Activated CD4-positive, alpha-beta T cell treated with anti-CD3 and anti-CD28 coated beads, Interleukin-2, amount 10 ng/mL, durations not matched to agents 24 days and 14 days (primary cell): ENCODE measurements at places on chromosomes 13 and 19. TPM values are rescaled to one million over a fixed set of nuclear protein-coding genes. Genes with fewer than 3 reads are reported as not detected.

DNA sequence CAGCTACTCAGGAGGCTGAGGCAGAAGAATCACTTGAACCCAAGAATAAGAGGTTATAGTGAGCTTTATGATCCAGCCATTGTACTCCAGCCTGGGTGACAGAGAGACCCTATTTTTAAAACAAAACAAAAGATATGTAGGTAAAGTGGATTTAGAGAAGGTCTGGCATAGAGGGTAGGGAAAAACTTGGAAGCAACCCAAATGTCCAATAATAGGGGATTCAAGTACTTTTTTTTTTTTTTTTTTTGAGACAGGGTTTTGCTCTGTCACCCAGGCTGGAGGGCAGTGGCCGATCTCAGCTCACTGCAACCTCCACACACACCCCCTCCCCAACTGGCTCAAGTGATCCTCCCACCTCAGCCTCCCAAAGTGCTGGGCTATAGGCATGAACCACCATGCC, 5.8 kb upstream of the PAK4 start:
- no peak overlapping the region for H3K4me3 ChIP-seq
- peaks cover 7% of the 10 kb centered on the region for H3K27me3 ChIP-seq
- no peak overlapping the region for H3K27ac ChIP-seq
- peaks cover 8% of the 10 kb centered on the region for H3K4me1 ChIP-seq
- H3K36me3 ChIP-seq = no peaks in the 10 kb centered on the region

DNA sequence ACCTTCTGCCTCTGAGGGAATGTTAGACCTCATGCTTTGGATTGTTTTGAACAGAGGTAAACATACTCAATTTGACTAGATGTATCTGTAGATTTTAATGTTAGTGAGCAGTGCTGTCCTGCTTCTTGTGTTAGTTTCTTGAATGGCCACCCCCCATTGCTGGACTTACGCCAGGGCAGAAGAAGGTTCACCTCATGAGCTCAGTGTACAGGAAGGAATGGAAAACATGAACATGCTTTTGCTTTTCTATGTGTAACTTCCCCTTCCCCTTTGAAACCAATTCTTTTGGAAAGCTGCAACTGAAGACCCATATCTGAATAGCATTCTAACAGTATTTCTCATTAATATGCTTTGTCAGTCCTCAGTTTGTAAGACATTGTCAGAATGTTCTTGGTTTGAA, 32.3 kb downstream of the WASF3 start:
- H3K27ac ChIP-seq = no peak overlapping the region
- no peak overlapping the region for H3K4me3 ChIP-seq
- H3K27me3 ChIP-seq = peaks cover 23% of the 10 kb centered on the region
- no peaks in the 10 kb centered on the region for H3K36me3 ChIP-seq

The KIR3DL2 gene
- 0.47 and 0.52 TPM in 2 replicates for total RNA-seq

The ERFL gene
- 3.1 and 4.2 TPM in 2 replicates for total RNA-seq

DNA sequence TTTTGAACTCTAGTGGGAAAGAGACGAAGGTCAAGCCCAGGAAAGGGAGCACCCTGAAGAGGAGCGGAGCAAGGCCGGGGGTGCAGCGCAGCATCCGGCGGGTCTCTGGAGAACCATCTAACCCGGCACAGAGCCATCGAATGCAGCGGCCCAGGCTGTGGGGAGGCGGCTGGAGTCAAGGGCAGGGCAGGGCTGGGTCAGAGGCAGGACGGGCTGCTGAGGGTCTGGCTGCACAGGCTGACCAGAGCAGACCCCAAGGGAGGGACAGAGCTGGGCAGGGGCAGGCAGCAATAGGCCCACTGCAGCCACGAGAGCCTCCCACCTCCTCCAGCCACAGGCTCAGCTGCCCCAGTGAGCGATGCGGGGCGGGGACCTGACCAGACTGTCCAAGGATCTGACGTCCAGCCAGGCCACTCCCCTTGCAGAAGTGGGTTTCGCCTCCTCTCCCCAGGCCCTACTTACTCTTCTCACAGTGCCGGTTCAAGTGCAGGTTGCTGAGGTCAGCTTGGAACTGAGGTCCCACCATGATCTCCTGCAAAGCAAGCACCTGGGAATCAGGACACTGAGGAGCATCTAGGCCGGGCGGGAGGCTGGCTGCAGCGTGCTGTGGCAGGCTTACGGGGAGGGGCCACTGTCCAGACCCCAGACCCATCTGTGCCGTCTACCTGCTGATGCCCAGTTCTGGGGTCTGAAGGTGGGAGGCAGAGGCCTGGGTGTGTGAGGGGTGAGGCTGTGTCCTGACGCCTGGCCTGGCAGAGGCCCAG, 19.2 kb downstream of the MIER2 start:
- H3K36me3 ChIP-seq = peaks cover 55% of the 10 kb centered on the region
- no peaks in the 10 kb centered on the region for H3K27me3 ChIP-seq
- H3K27ac ChIP-seq = no peak overlapping the region
- H3K4me3 ChIP-seq = no peak overlapping the region

DNA sequence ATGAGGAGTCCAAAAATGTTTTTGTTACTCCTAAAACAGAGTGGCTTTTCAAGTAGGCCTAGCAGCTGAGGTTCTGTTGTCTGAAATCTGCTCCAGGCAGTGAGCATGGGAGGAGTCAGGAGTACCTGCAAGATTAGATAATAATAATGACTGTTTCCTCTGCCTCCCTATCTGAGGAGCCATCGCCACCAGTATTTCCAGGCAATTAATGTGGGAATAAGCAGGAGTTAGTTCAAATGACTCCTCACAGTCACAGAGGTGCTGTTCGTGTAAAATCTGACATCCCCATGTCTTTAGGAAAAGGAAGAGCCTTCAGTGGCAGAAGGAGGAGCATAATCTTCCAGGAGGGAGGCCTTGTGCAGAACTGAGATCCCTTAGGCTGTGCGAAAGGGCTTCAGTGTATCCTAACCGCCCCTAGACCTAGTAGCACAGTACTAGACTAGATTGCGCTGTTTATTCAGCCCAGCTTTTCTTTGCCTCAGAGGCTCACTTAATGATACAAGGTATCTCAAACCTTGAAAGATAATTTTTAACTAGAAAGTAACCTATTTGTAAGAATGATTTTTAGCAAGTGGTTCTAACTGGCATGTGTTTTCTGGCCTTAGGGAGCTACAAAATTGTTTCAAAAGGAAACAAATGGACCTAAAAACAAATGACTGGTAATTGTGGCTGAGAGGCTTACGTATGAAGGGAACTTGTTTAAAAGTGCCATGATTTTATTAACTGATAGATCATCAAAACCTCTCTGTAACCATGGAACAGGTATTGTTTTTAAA, 49.0 kb downstream of the FREM2 start:
- H3K27me3 ChIP-seq = peaks cover 3% of the 10 kb centered on the region
- no peaks in the 10 kb centered on the region for H3K4me1 ChIP-seq
- no peaks in the 10 kb centered on the region for H3K36me3 ChIP-seq
- H3K27ac ChIP-seq = no peak overlapping the region
- H3K4me3 ChIP-seq = no peak overlapping the region

The MAU2 gene
- total RNA-seq = 61.8 and 73.0 TPM in 2 replicates

- no peak within 1 kb of the TSS for H3K4me3 ChIP-seq
- no peak for DNase-seq
- no peak within 1 kb of the TSS for H3K27ac ChIP-seq
- no peaks in the 10 kb centered on the region for H3K4me1 ChIP-seq
- H3K27me3 ChIP-seq = peaks cover 50% of the 10 kb centered on the region
- no peaks in the 10 kb centered on the region for H3K36me3 ChIP-seq
These were observed at the start of gene HS6ST3 for GRCh38 chr13:96089749-96090239. TSS of gene HS6ST3 (plus strand) at chr13:96090107.

DNA sequence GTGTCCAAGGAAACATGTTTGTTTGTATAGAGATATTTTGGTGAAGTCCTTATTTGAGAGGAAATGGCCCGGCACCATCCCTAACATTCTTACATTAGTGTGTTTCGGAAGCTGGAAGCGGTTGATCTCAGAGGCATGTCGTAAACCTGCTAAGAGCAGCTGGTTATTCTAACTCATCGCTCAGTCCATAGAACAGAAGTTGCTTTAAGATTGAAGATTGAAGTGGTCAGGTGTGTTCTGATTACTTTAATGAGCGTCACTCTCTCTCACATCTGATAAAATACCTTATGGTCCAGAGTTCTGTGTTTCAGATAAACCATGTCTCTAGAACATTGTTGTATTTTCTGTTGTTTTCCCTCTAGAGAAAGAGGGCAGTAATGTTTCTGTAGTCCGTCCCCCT, 60.2 kb upstream of the FLT1 start:
- no peak overlapping the region for H3K27ac ChIP-seq
- H3K36me3 ChIP-seq = no peaks in the 10 kb centered on the region
- H3K4me3 ChIP-seq = no peak overlapping the region
- H3K27me3 ChIP-seq = peaks cover 3% of the 10 kb centered on the region
- no peak for DNase-seq
- H3K4me1 ChIP-seq = no peaks in the 10 kb centered on the region

The CGB5 gene
- total RNA-seq = not detected in 2 replicates

The CCNA1 gene
- 2.1 and 2.2 TPM in 2 replicates for total RNA-seq

DNA sequence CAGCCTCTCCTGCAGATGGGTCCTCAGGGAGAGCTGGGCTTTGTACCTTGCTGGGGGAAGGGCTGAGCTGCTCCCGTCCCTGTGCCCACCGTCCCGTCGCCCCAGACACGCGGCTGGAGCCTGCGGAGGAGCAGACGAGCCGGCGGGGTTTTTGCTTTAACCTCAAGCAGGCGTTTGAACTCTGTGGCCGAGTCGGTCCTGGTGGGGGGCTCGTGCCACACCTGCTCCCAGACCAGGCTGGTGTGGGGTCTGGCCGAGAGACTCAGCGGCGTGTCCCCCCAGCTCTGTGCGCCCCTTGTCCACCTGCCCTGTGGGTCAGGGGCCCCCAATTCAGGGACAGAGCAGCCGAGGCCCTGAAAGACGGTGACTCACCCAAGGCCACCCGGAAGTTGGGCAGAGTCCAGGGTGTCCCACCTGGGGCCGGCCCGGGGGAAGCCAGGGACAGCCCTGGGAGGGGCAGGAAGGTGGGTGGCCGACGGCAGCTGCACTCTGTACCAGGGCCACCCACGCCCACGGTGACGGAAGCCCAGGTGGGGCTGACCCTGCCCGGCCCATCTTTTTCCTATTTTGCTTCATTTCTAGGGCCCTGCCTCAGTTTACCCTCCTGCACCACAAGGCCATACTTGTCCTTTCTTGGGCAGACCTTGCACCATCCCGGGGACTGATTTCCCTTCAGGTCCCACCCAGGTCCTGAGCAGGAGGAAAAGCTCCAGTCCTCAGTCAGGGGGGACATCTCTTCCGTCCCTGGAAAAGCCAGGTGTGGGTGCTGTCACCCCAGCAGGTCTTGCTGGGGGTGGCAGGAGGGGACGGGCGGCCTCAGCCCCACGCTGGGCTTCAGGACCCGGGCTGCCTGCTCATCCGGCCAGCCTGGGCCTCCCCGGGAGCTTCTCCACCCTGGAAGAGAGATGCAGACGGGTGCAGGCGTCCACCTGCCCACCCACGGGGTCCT, 5.3 kb downstream of the EFNA2 start:
- no peak for DNase-seq
- H3K4me1 ChIP-seq = peaks cover 2% of the 10 kb centered on the region
- no peak overlapping the region for H3K27ac ChIP-seq
- no peaks in the 10 kb centered on the region for H3K36me3 ChIP-seq
- peaks cover 17% of the 10 kb centered on the region for H3K27me3 ChIP-seq

DNA sequence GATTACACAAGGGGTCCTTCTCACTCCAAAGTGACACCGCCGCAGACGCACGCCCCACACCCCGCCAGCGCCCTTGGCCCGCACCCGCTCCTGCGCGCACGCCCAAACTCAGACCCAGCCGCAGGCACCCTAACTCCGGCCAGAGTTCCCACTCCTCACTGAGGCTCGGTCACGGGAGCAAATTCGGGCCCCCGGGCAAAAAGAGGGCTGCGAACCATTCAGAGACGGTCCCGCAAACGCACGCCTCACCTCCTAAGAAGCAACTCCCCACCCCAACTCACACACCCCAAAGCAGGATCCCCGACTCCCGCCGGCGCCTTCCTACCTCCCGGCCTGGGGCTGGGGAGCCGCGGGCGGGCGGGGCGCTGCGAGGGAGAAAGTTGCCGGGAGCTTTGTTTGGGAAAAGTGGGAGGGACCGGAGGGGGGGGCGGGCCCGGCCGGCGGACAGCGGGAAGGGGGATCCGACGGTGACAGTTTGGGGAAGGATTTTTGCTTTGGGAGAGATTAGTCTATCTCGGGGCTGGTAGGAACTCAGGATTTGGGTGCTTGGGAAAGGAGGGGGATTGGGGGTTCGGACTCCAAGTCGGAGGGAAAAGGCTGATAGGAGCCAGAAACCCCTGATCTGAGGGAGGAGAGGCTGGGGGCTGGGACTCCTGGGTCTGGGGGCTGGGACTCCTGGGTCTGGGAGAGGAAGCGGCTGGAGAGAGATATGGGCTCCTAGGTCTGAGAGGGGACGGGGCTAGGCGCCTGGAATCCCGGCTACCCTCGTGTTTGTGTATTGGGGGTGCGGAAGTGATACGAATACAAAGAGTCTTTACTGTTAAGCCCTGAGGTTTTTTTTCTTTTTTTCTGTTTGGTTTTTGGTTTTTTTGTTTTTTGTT, at the start of gene TEAD2:
TSS of gene TEAD2 (minus strand) at position 369 of the 881 bp plus-strand sequence. CDS start 2,341 bp downstream, outside the sequence.
- peaks cover 34% of the 10 kb centered on the region for H3K27me3 ChIP-seq
- H3K4me1 ChIP-seq = peaks cover 11% of the 10 kb centered on the region
- no peak within 1 kb of the TSS for H3K27ac ChIP-seq

GRCh38 chr19:14556662-14557188, 15.1 kb downstream of the NDUFB7 start:
- peaks cover 3% of the 10 kb centered on the region for H3K36me3 ChIP-seq
- H3K27me3 ChIP-seq = no peaks in the 10 kb centered on the region
- H3K27ac ChIP-seq = no peak overlapping the region

DNA sequence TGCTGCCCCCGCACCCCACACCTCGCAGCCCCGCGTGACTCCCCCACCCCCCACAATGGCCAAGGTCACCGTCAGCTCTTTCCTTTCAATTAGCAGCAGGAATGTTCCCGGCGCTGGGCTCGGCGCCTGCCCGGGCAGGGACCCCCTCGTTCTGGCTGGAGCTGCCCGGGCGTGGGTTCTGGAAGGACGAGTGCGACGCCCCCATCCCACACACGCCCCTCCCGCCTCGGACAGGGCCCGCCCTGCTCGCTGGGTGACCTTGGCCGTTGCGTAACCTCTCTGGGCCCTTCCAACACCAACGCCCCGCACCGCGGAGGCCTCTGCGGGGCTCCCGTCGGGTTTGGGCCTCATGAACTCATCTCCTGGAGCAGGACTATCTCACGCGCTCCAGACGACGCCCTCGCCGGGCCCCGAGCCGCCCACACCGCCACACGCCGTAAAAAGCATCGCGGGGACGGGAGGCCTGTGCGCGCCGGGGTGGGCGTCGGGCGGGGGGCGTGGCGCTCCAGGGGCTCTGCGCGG, 10.3 kb downstream of the PALM start:
- no peaks in the 10 kb centered on the region for H3K4me1 ChIP-seq
- peaks cover 11% of the 10 kb centered on the region for H3K27me3 ChIP-seq
- H3K4me3 ChIP-seq = no peak overlapping the region
- no peaks in the 10 kb centered on the region for H3K36me3 ChIP-seq
- no peak overlapping the region for H3K27ac ChIP-seq

- H3K4me1 ChIP-seq = no peaks in the 10 kb centered on the region
- DNase-seq = no peak
- no peaks in the 10 kb centered on the region for H3K27me3 ChIP-seq
- no peak overlapping the region for H3K4me3 ChIP-seq
- peaks cover 16% of the 10 kb centered on the region for H3K36me3 ChIP-seq
- H3K27ac ChIP-seq = no peak overlapping the region
These were observed 232.1 kb downstream of the DIAPH3 start for GRCh38 chr13:59931621-59932020.

- no peak overlapping the region for H3K27ac ChIP-seq
- no peak overlapping the region for H3K4me3 ChIP-seq
- no peaks in the 10 kb centered on the region for H3K36me3 ChIP-seq
These were observed 71.1 kb upstream of the RGCC start for GRCh38 chr13:41386211-41386610.

- DNase-seq = no peak
- H3K4me3 ChIP-seq = no peak overlapping the region
- H3K27ac ChIP-seq = no peak overlapping the region
- no peaks in the 10 kb centered on the region for H3K36me3 ChIP-seq
- H3K4me1 ChIP-seq = no peaks in the 10 kb centered on the region
- no peaks in the 10 kb centered on the region for H3K27me3 ChIP-seq
These were observed 83.5 kb upstream of the ZNF254 start for GRCh38 chr19:24003537-24003936.
